ENCODE measurements at places on chromosomes 12 and 14. TPM values are rescaled to one million over a fixed set of nuclear protein-coding genes. Genes with fewer than 3 reads are reported as not detected.

Gene ATF7IP
- 40.6 TPM for total RNA-seq

- H3K4me1 ChIP-seq = no peaks in the 10 kb centered on the region
- H3K4me3 ChIP-seq = no peak overlapping the region
- no peaks in the 10 kb centered on the region for H3K27me3 ChIP-seq
- no peaks in the 10 kb centered on the region for H3K36me3 ChIP-seq
- no peak for DNase-seq
- H3K27ac ChIP-seq = no peak overlapping the region
These were observed 32.0 kb upstream of the SPPL3 start for GRCh38 chr12:120936197-120936596.

DNA sequence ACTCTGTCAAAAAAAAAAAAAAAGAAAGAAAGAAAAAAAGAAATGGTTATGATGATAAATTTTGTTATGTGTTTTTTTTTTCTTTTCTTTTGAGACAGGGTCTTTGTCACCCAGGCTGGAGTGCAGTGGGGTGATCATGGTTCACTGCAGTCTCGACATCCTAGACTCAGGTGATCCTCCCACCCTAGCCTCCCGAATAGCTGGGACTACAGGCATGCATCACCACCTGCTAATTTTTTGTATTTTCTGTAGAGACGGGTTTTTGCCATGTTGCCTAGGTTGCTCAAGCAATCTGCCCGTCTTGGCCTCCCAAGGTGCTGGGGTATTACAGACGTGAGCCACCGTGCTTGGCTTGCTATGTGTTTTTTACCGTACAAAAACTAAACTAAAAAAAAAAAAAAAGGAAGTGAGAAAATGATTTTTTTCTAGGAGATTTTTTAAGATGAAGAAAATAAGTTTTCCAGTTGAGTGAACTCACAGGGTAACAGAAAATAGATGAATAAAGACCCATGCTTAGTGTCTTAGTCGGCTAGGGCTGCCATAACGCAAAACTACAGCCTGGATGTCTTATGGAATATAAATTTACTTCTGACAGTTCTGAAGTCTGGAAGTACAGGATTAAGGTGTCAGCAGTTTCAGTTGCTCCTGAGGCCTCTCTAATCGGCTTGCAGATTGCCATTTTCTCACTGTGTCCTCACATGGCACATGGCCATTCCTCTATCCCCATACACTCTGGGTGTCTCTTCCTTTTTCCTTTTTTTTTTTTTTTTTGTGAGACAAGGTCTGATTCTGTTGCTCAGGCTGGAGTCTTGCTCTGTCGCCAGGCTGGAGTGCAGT lies 13.2 kb upstream of the APOF start:
- no peak overlapping the region for H3K27ac ChIP-seq
- DNase-seq = no peak
- H3K4me1 ChIP-seq = no peaks in the 10 kb centered on the region
- H3K27me3 ChIP-seq = no peaks in the 10 kb centered on the region

Gene KRT3
- not detected for total RNA-seq

GRCh38 chr14:90849787-90850444 lies 33.7 kb upstream of the TTC7B start:
- H3K36me3 ChIP-seq = no peaks in the 10 kb centered on the region
- no peak overlapping the region for H3K4me3 ChIP-seq
- no peak for DNase-seq

Gene TOGARAM1
- 14.3 TPM for total RNA-seq

Gene CCDC197
- not detected for total RNA-seq
